ENCODE measurements at places on chromosomes 1 and 21.
A peak's percentile ranks its signal among the peaks of the same experiment; 100 is the strongest.

GRCh38 chr1:37064039-37064438 lies 29.7 kb upstream of the GRIK3 start:
- DNase-seq, result no peak

GRCh38 chr1:155960081-155960745 lies 18.1 kb downstream of the ARHGEF2 start:
- DNase-seq, result no peak

GRCh38 chr1:230327892-230328284 lies 98.2 kb downstream of the PGBD5 start:
- no peak for DNase-seq

DNA sequence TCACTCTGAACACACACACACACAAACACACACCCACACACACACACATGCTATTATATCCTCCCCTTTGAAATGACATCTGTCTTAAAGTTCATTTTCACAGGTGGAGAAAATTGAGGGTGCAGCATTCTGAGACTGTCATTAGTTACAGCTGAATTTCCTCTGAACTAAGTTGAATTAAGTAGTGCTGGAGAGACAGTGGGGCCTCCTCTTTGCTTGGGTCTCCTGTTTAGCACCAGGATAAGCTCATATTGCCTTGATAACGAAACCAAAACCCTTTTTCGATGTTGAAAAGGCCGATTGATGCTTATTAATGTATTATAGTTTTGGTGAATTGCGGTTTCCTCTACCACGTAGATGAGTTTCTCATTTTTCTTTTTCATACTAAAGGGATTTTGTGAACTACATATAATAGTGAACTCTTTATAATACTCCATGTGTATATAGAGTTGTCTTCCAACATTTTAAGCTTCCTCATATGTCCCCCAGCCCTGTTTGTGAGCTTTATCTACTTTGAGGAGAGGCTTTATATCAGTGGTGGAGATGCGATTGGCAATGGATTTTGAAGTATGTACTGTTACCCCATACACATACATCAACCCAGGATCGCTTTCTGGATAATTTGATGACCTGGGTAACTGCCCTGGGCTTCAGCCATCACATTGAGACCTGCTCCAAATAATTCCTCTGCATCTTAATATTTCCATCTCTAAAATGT lies 17.4 kb downstream of the DYNLT5 start:
- no peak for DNase-seq

GRCh38 chr1:44021156-44021555 lies 10.1 kb downstream of the SLC6A9 start:
- no peak for DNase-seq

DNA sequence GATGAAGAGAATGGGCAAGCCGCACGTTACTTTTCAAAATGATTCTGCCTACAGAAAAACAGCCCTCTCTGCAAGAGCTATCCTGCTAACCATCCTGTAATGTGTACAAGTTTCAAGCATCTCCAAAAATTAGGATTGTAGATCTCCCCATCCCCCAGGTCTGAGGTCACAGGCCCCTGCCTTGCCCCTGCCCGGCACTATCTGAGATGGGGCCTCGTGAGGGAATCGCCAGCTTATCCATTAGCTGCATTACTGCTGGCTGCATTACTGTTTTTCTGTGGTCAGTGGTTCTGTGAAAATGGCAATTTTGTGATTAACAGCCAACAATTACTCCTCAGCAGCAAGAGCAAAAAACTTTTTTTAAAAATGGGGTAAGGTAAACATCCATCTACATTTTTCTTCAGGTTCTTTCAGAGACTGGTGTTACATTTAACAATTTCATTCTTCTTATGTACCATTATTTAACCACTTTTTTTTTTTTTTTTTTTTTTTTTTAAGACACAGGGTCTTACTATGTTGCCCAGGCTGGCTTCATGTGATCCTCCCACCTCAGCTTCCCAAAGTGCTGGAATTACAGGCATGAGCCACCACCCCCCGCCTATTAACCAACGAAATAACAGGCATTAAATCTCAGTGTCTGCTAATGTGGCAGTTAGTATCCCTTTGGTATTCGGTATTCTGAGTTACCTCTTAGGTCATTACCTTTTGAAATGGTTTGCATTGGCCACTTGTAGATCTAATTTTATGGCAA lies 83.8 kb downstream of the MRPL37 start:
- DNase-seq, result no peak

DNA sequence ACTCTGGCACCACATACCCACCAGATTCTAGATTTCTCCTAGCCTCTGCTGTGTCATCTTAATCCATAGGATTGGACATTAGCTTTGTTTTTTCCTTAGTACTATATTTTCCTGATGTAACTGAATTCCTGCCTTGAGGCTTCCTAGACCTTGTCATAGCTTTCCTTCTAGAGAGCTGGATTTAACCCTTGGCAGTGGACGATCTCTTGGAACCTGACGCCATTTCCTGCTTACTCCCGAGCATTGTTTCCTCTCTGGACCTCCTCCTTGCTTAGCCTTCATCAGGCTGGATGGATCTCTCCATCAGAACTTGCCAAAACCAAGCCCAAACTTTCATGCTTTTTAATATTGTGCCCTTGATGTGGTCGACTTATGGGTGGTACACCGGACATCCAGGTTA lies 1.5 kb downstream of the APOBEC4 start:
- no peak for DNase-seq

GRCh38 chr1:20666804-20667203 lies 5.6 kb upstream of the DDOST start:
- DNase-seq, result peak; percentile 25

DNA sequence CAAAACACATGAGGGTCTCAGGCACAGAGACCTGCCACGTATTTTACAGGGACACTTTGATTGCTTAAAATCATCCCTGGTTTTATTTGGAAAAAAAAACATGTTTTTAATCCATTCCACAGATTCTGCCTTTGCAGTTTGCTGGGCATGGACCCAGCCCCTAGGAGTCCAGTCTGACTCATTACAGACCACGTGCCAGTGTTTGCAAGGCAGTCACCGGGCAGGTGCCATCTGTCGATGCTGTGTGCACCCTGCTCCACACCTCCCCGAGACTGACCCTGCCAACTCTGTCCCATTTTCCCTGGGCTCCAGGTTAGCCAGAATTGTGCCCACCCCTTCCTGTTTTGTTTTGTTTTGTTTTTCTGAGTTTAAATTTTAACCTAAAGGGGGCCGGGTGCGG lies 148.4 kb upstream of the TMEM51 start:
- no peak for DNase-seq

DNA sequence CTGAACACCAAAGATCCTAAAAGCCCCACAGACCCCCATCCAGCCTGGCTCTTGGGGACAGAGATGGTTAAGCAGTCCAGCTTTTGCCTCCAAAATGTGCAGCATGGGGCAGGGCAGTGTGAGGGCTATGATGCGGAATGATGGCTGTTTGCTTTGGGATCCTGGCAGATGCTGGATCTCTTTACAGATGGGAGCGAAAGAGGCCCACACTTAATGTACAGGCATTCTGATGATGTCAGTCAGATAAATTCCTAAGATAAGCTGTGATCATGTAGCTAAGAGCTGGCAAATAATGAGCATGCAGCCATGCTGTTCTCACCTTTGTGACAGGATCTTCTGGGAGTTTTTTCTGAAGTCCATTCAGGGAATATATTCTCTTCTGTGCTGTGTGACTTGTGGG lies 17.6 kb upstream of the KCNQ4 start:
- DNase-seq, result no peak

DNA sequence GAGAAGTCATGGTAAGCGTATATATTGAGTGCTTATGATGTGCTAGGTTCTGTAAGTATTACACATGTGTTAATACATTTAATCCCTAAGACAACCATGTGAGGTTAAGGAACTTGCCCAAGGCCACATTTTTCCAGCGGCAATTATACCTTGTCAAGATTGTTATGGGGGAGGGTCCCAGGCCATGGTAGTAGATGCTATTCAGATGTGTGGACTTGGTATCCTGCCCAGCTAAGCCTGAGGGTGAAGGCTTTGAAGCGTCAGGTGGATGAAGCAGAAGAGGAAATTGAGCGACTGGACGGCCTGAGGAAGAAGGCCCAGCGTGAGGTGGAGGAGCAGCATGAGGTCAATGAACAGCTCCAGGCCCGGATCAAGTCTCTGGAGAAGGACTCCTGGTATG lies 3.6 kb upstream of the TUFT1 start:
- no peak for DNase-seq

- DNase-seq, result no peak
Measured at GRCh38 chr1:186183970-186184628, 191.0 kb downstream of the TPR start.

GRCh38 chr1:117120774-117121588 lies 568 bp downstream of the TRIM45 start:
- no peak for DNase-seq

DNA sequence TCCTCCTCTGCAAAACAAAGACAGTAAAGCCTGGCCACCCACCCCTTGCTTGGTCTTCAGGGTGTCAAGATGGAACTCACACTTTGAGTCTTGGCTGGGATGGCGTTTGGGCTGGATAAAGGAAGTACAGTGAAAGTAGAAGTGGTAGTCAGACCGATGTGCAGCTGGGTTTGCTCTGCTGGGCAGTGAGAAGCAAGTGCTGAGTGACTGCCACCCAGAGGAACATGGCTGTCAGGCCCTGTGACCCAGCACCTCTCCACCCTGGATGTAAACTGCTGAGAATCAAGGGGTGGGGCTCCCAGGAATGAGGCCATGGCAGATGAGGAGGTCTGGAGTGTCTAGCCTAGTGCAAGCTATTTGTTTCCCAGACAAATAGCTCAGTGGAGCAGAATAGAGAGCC lies 51.2 kb downstream of the POFUT2 start:
- no peak for DNase-seq

DNA sequence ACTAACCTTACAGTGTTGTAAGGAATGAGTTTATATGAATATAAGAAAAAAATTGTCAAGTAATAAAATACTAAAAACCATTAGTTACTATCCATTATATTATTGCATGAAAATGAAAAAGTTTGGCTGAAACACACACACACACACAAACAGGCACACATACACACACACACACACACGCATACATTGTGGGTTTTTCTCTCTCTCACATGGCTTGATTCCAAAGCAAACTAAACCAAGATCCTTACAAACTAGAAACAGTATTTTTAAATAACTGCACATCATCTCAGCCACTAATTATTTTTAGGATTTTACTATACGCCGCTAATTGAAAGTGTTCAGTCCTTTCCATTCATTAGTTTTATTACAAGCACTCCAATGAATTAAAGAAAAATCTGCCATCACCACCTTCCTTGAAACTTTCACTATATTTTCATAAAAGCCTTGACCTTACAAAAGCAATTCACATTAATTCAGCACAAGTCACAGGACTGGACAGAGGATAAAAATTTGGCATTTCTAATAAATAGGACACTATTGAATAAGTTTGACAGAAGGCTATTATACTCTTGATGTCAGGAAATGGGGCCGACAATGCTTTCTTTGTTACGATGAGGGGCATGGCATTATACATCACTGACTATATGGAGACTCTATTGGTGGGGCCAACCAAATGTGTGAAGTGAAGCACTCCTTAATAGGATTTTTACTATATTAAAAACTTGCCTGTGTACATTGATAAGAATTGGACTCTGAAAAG lies 187.0 kb upstream of the ESRRG start:
- no peak for DNase-seq

GRCh38 chr1:151340870-151341754 lies 5.9 kb downstream of the RFX5 start:
- DNase-seq, result peak; percentile 55

DNA sequence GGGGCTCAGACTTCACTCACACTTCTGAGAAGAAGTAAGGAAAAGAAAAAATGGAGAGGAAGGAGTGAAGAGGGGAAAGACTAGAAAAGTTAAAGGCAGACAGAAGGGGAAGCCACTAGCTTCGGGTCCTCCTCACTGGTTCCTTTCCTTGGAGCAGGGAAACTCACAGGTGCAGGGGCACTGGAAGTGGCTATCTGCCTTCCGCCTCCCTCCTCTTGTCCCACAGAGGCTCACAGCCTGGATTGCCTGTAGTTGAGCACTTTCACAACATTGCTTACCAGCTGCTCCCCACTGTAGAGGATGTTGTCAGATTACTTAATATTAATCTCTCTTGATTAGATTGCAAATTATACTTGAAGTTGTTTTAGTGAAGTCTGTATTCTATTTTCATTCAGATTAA lies 21.6 kb upstream of the ABCA4 start:
- DNase-seq, result no peak

- DNase-seq, result no peak
Measured at GRCh38 chr1:14887764-14888350, 265.7 kb upstream of the TMEM51 start.

GRCh38 chr1:212667223-212668139 lies 32.2 kb downstream of the BATF3 start:
- no peak for DNase-seq

- DNase-seq, result no peak
Measured at GRCh38 chr1:187721216-187721615, 892.5 kb downstream of the PLA2G4A start.

- no peak for DNase-seq
Measured at GRCh38 chr1:117416546-117417125, 49.4 kb downstream of the MAN1A2 start.

- peak; percentile 41 for DNase-seq
Measured at GRCh38 chr21:35227786-35228185, 178.7 kb upstream of the RUNX1 start.

- DNase-seq, result no peak
Measured at GRCh38 chr1:105326886-105327285, 1577.2 kb downstream of the AMY1C start.

DNA sequence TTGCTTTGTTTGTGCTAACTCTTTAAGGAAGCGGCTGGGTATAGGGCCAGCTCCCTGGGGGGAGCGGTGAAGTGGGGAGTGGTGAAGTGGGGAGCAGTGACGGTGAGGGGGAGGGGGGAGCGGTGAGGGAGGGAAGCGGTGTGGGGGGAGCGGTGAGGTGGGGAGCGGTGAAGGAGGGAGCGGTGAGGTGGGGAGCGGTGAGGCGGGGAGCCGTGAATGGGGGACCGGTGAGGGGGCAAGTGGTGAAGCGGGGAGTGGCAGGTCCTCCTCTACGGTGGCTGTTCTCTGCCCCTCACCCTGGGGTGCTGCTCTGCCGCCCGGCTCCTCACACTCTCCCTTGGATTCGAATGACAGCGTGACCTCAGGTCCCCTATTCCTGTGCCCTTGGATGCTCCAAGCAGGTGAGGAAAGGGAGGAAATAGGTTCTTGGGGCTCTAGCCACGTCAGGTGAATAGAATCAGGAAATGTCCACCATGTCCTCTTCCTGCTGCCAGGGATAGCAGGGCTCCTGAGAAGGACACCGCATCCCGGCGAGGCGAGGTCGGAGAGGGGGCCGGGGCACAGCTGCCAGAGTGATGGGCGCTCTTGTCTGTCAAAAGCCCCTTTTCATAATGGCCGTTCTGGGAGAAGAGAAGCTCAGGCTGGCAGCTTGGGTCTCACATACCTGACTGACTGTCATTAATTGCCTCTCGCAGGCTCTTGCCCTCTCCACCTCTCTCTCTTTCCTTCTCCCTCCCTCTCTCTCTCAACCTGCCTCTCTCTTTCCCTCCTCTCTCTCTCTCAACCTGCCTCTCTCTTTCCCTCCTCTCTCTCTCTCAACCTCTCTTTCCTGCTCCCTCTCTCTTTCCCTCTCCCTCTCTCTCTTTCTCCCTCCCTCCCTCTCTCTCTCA lies 134.2 kb downstream of the PGBD5 start:
- DNase-seq, result no peak
